Midbrain (tissue), 1 donor: ENCODE measurements at places on chromosomes 6 and 20.
A peak's percentile ranks its signal among the peaks of the same experiment; 100 is the strongest.

GRCh38 chr6:149230712-149231460 is 86.6 kb upstream of the TAB2 start:
- DNase-seq, result no peak

- DNase-seq, result no peak
Observed at GRCh38 chr6:81988446-81988845, 236.0 kb upstream of the TENT5A start.

- no peak for DNase-seq
Observed at GRCh38 chr20:43015566-43015965, 174.1 kb downstream of the PTPRT start.

- no peak for DNase-seq
Observed at GRCh38 chr6:159249752-159250151, 80.6 kb downstream of the FNDC1 start.

DNA sequence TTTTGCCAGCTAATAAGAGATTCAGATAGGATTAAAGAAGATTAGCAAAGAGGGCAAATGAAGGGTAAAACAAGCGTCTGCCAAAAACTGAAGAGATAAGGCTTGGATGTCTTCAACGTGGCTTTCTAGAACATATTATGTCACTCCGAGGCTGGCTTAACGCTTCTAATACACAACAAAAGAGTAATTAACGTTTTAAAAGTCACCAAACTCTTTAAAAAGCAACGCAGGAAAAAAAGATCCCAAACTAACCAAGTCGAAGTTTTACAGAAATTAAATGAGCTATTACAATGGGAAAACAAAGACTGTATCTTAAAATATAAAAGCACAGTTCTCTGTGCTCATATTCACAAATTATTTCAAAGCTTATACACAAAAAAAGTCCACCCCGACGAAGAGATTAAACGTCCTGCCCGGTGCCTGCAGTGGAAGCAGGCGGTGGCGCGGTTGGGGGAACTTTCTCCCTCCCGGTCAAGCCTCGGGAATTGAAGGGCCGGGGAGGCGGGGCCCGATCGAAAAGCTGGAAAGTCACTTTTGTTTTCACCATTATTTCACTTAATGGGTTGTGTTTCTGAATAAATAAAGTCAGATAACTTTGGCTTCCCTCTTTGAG is 1.2 kb downstream of the MAK start:
- DNase-seq, result peak; percentile 26

GRCh38 chr6:80942911-80943310 is 809.6 kb downstream of the TENT5A start:
- no peak for DNase-seq

- no peak for DNase-seq
Observed at GRCh38 chr6:27129095-27129815, 118.2 kb upstream of the PRSS16 start.
